Osteocyte (in vitro differentiated cells): ENCODE measurements at places on chromosomes 13 and 19. TPM values are rescaled to one million over a fixed set of nuclear protein-coding genes. Genes with fewer than 3 reads are reported as not detected.

ZNF835 gene
- not detected in 2 replicates for total RNA-seq

TNNT1 gene
- not detected in 2 replicates for total RNA-seq

GPC5 gene
- total RNA-seq: 12.3 and 12.9 TPM in 2 replicates

ZNF577 gene
- total RNA-seq: 15.4 and 21.3 TPM in 2 replicates
